Temporal lobe (tissue), 4 donors: ENCODE measurements at places on chromosomes 2 and 18. TPM values are rescaled to one million over a fixed set of nuclear protein-coding genes. Genes with fewer than 3 reads are reported as not detected.

RNF144A gene
- total RNA-seq, result 36.9 TPM

ANKRD62 gene
- total RNA-seq, result not detected

CD226 gene
- 0.74 TPM for total RNA-seq

RBMS1 gene
- total RNA-seq, result 8.9 TPM

PROM2 gene
- 0.98 TPM for total RNA-seq

GPR35 gene
- 0.98 TPM for total RNA-seq

MYOM1 gene
- 1.5 TPM for total RNA-seq

VWA3B gene
- total RNA-seq, result 0.98 TPM

ABCG5 gene
- not detected for total RNA-seq

ANKRD30BL gene
- total RNA-seq, result 8.9 TPM

CROCC2 gene
- total RNA-seq, result not detected

FAHD2B gene
- 6.1 TPM for total RNA-seq
